Suppressor macrophage (primary cell): ENCODE measurements at places on chromosomes 3 and 15.
A peak's percentile ranks its signal among the peaks of the same experiment; 100 is the strongest.

DNA sequence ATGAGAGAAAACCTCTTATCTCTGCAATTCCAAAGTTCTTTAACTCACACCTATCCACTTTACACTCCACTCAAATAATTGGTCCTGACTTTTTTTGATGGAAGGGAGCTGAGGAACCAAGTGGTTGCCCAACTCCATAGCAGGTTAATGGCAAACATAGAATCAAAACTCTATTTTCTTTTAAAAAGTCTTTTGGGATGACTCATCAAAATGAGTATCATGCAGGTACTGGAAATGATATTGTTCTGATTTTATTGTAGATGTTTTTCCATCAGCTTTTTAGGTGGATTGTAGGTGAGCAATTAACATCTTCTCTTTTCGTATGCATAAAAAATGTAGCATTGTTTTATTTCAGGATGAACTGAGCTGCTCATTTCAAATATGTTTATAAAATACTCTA is 239.5 kb downstream of the SATB1 start:
- no peak for DNase-seq

GRCh38 chr15:52206446-52206845 is 15.3 kb upstream of the GNB5 start:
- peak; percentile 7 for DNase-seq

DNA sequence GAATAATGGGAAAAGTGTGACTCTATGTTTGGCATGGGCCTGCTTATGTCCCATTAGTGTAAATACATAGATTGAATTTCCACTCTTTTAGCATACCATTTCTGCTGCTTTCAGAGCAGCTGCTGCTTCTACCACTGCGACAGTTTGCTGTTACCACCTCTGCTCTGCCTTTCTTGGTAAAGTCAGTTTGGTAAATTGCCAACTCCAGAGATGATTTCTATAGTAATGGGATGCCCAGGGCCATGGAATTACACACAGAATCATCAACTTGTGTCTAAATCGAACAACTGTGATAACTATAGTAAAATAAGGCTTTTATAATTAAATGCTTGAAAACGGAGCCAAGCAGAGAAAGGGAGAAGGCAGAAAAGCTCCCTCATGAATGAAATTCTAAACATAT is 168.4 kb upstream of the VEPH1 start:
- DNase-seq, result no peak

- no peak for DNase-seq
Measured at GRCh38 chr3:47716656-47717055, 65.0 kb downstream of the SMARCC1 start.

DNA sequence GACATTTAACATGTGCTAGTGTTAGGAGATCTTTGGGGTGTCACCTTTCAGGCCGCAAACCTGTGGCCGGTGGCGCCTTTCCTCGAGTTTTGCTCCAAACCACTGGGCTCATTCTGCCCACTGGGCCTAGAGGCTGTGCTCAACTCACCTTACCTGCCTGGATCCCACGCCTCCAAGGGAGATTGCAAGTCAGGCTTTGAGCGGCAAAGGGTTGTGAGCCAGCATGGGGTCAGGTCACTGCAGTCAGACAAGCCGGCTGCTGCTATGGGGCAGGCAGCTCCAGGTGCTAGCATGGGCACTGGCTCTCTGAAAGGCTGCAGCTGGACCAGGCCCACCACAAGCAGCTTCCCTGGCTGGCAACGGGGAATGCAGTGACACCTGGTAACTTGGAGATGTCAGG is 265.5 kb downstream of the ZBBX start:
- no peak for DNase-seq

GRCh38 chr15:94259863-94260262 is 28.5 kb downstream of the MCTP2 start:
- no peak for DNase-seq

DNA sequence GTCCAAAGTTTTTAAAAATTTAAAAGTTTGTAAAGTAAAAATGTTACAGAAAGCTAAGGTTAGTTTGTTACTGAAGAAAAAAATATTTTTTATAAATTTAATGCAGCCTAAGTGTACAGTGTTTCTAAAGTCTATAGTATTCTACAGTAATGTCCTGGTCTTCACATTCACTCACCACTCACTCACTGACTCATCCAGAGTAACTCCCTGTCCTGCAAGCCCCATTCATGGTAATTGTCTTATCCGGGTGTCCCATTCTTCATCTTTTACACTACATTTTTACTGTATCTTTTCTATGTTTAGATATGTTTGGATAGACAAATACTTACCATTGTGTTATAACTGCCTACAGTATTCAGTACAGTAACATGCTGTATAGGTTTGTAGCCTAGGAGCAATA is 36.7 kb upstream of the ATP10A start:
- no peak for DNase-seq

DNA sequence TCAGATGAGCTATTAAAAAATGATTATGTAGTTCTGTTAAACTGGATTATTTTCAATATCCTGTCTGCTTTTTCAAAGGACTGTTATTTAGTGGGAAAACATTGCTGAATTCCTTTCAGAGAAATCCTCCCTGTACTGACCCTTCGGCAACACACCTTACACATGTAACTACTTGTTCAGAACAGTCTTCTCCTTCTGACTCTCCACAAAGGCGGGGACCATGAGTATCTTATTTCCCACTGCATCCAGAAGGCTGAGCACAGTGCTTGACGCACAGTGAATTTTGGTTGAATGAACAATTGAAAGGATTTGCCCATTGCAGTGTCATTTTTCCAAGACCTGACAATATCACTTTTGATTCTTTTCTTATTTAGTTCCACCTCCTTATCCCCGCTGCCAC is 23.1 kb upstream of the CFAP161 start:
- no peak for DNase-seq

- DNase-seq, result peak; percentile 54
Measured at GRCh38 chr3:45437383-45437782, 49.0 kb downstream of the LARS2 start.

GRCh38 chr15:49742381-49742780 is 121.5 kb downstream of the DTWD1 start:
- no peak for DNase-seq
